ENCODE measurements at places on chromosomes 2 and 18.

DNA sequence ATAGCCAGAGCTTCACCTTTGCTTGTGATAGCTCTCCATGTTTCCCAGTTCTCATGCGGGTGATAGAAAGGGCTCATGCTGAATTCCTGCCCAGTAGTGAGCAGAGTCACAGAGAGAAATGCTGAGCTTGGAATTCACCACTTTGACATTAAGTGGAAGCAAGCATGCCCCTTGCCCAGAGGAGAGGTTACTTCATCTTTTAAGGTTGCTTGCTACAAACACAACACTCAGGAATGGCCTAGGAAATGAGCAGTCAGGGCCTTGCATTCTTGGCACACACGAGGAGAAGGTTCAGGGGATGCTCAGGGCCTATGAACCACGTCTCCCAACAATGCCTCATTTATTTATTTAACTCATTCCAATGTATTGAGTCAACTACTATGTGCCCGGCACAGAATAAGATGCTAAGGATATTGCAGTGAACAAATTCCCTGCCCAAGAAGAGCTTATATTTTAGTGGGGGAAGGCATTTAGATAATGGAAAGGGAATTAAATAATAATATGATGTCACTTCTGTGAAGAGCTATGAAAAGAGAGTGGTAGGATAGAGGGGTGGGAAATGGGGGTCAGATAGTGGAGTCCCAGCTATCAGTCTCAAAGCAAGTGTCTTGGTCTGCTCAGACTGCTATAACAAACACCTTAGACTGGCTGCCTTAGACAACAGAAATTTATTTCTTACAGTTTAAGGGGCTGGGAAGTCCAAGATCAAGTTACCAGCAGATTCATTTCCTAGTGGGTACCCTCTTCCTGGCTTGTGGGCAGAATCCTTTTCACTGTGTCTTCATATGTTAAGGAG, 42.1 kb downstream of the DDX18 start:
- no peak for DNase-seq

- no peak for DNase-seq
Observed at GRCh38 chr2:501130-501529, 176.1 kb downstream of the TMEM18 start.

- DNase-seq: no peak
Observed at GRCh38 chr18:35027206-35027605, 14.0 kb upstream of the MAPRE2 start.

DNA sequence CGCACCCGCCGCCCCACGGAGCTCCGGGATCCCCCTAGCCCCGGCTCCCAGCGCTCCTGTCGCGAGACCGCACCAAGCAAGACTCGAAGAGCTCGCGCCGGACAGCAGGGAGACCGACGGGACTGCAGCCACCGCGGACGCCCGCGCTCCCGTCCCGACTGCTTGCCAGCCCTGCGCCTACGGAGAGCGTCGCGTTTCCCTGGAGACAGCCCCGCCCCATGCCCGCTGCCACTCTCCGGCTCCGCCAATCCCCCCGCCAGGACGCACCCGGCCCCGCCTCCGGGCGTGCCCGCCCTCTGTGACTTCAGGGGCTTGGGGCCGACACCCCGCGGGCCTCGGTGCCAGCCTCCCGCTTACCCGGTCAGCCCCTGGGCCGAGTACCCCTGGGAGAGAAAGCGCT, at the start of gene ANKMY1:
Gene ANKMY1, minus strand, starts transcription at position 181 of the 400 bp plus-strand sequence. CDS start 653 bp downstream, outside the sequence.
- no peak for DNase-seq

DNA sequence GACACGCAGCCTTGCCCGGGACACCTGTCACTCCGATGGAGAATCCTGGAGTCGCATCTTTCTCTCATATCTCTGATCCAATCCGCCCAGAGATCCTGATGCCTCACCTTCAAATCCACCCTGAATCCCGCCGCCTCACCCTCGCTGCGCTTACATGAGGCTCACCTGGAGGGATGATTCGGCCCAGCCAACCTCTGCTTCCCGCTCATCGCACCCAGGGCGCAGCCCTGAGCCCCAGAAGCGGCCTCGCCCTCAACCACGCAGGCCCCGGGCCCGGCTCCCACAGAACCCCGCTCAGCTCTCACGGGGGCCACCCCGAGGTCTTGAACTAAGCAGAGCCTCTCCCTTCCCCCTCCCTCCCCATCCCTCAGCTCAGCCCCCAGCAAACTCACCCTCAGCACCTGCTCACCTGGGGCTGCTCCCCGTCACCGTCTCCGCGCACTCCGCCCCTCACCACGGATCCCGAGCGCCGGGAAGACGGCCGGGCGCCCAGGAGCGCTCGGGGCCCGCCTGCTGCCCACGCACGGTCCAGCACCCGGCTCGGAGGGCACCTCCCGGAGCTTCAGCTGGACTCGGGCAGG, 160.0 kb downstream of the NDUFA10 start:
- DNase-seq: no peak

DNA sequence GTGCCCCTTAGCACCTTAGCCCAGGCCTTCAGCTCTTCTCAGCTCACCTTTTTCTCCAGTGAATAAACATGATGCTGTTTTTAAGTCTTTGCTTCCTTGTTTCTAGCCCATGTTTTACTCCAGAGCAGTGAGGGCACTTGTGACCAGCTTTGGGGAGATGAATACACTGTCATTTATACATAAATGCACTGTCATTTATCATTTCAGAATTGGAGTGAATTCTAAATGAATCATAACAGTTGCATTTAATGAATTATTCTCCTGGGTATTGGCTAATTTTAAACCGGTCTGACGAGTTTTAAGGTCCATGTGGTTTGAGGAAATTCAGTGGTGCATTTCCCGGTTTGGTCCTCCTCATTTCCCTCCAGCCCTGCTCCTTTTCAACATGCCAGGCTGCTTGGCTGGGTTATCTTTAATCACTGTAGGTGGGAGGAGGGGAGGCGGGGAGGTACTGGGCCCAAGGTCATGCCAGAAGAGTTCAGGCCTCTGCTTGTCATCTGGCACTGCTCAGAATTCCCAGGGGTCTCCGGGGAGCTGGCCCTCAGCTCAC, 23.9 kb downstream of the PRKCE start:
- no peak for DNase-seq

DNA sequence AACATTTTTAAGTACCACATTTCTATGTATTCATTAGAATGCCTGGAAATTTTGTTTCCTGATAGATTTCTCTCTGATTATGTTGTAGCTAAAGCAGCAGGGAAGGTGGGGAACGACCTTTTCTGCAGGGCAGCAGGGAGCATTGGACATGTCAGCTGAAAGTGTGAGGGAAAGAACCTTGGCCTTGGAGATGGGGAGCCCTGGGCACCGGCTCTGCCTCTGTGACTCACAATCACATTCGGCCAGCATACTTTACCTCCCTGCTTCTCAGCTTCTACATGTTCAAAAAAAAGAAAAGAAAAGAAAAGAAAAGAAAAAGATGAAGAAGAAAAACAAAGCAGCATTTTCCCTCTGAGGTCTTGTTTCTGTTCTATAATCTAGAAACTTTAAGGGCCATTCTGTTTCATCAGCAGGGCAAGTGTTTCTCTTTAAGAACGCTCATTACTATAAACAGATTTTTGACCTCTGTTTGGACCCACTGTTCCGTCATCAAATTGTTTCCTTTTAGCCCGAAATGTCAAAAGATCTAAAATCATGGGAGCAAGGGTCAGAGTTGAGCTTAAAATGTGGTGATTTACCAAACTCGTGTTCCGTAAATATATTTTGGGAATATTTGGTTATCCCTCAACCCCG, 27.9 kb downstream of the SETBP1 start:
- DNase-seq: no peak

DNA sequence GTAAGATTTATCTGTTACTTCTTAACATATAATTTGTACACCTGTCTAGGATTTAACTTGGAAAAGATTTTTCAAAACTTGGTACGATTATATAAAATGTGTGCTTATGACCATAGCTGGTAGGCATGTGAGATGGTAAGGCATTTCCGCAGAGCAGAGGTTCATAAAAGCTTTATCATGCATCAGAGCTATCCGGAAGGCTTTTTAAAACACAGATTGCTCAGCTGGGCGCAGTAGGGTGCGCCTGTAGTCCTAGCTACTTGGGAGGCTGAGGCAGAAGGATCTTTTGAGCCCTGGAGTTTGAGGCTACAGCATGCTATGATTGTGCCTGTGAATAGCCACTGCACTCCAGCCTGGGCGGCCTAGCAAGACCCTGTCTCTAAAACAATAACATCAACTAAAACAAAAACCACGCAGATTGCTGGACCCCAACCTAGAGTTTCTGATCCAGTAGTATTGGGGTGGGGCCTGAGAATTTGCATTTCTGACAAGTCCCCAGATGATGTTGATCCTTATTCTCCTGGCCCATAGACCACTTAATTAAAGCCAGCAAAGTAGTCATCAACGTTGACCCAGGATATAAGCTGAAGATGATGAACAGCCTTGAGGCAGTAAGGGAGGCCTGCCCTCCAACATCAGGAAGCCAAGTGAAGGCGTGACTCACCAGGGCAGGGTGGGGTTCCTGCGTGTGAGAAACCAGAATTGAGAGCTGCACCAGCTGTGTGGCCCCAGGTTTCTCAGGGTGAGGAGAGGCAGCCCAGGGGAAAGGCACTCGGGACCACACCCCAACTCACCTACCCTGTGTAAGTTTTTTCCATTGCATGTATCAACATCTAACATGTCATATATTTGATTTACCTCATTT, 21.6 kb upstream of the SLC20A1 start:
- peak; percentile 66 for DNase-seq

DNA sequence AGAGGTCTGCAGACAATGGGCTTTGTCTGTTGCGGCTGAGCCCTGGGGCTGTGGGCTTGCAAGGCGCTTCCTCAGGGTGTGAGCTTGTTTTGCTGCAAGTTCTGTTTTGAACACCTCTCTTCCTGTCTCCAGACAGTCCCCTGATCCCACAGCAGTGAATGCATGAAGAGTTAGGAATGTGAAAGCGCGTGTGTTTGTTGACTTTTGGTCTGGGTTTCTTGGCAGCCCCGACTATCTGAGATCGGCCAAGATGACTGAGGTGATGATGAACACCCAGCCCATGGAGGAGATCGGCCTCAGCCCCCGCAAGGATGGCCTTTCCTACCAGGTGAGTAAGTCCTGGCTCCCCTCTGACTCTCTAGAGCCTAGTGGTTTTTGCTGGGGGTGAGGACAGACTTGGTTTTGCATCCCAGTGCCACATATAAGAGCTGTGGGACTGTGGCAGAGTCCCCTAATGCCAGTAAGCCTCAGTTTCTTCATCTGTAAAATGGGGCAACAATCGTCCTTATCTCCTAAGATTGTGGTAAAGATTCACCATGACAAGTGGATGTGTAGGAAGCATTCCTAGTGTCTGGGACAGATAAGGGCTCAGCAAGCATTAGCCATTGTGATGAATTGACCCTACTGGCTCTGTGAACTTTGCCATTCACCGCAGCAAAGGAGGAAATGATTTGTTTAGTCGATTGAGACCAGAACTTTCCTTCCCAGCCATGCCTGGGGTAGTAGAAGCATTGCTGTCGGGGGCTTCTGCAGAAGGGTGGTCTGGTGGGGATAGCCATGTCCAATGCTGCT, 3.0 kb downstream of the LBH start:
- DNase-seq: no peak

- no peak for DNase-seq
Observed at GRCh38 chr2:38656866-38657480, 8.9 kb upstream of the GALM start.

GRCh38 chr2:20382965-20383810, 32.5 kb upstream of the PUM2 start:
- no peak for DNase-seq

- no peak for DNase-seq
Observed at GRCh38 chr2:127105656-127106456, 1.1 kb downstream of the BIN1 start.

DNA sequence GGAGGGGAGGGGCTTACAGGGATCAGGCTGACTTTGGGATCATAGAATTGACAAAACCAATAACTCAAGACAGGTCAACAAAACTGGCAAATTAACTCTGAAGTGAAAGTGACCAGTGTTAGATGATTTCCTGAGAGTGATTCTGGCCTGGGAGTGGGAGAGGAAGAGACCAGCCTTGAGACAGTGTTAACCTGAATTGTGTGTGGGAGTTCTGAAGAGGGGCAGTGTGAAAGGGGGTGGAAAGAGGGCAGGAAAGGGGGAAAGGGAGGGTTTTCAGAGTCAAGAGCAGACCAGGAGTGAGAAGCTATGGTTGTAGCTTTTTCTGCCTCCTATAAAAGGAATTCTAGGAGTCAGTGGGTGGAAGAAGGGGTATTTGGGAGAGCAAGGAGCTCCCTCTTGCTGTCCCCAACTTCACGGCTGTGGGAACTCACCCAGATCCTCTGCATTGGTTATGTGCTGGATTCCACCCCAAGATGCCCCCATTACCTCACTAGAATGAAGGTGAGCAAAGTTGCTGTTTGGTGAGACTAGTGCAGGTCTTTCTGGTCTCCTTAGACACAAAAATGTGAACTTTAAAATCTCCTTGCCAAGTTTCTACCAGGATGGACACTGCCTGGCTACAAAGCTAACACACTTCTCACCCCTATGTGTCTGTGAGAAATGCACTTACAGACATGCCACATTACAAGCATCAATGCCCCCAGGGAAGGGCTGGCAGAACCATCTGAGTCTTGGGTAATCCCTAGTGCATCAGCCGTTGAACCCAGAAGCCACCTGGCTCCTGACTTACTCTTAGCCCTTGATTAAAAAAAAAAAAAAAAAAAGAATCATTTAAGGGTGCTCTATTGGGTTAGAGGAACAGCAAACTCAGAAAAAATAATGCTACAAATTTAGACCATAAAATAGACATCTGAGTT, 61.6 kb downstream of the BMP10 start:
- no peak for DNase-seq

DNA sequence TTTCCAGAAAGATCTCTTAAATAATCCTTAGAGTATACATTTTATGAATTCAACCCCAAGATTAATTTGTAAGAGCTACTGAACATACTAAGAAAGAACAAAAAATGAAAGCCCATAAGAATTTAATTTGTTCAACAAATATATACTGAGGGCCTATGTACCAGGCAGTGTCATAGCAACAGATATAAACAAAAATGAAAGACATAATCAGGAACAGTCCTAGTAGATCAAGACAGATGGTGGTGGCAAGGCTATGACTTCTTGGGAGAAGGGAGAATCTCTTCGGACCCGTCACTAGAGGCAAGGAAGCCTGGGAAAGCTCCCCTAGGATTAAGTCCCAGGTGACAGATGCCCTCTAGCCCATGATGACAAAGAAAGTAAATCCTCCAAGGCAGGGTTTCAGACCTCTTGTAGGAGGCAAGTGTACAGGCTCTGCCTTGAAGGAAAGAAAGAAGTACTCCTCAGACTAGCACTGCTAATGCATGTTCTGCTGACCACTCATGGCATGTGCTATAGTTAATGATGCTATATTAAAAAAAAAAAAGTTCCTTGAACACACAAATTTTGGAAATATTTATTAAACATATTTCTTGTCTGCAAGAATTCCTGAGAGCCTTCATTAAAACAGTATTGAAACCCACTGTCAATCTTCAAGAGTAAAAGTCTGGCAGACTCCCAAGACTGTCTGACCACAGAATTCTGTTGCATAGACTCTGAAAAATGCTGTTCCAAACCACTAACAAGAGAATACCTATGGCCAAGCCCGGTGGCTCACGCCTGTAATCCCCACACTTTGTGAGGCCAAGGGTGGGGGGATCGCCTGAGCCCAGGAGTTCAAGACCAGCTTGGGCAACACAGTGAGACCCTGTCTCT, 31.5 kb downstream of the NOL10 start:
- DNase-seq: no peak

All from activated CD8-positive, alpha-beta memory T cell treated with anti-CD3 and anti-CD28 coated beads for 1 hour (primary cell).